C1 segment of cervical spinal cord (tissue), 14 donors: ENCODE measurements at places on chromosomes 1 and 21.

DNA sequence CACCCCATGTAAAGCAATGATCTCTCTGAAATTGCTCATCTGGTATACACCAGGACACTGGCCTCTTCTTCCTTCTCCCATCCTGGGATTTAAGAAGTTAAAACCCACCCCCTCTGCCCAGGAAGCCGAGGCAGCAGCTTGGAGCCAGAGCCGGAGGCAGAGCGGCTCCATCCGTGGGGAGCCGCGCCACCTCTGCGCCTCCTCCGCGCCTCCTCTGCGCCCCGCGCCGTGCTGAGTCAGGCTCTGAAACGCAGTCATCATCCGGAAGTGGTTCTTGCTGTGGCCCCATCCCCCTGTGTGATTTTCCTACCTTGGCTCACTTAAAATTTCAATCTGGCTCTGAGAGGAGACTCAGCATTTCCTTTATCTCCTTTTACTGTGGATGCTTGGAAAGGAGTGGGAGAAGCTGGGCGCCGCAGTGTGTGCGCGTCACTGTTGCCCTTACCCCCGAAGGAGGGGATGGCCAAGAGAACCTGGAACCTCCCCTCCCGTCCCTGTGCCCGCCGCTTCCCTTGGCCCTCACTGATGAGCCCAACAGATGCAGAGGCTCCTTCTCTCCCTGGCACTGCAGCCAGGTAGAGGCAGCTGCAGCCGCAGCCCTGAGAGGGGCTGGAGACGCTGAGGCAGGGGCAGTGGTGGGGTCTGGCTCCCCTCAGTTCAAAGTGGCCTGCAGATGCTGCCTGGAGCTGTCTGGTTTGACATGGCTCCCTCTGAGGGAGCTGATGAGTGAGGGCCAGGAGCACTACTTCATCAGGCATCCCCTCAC is 15.3 kb upstream of the NPHP4 start:
- DNase-seq: no peak

GRCh38 chr1:107766533-107766932 is 198.4 kb downstream of the VAV3 start:
- no peak for DNase-seq

- DNase-seq: no peak
Observed at GRCh38 chr1:186326009-186326408, 49.0 kb downstream of the TPR start.

- DNase-seq: no peak
Observed at GRCh38 chr1:9603766-9604753, 15.3 kb downstream of the TMEM201 start.

DNA sequence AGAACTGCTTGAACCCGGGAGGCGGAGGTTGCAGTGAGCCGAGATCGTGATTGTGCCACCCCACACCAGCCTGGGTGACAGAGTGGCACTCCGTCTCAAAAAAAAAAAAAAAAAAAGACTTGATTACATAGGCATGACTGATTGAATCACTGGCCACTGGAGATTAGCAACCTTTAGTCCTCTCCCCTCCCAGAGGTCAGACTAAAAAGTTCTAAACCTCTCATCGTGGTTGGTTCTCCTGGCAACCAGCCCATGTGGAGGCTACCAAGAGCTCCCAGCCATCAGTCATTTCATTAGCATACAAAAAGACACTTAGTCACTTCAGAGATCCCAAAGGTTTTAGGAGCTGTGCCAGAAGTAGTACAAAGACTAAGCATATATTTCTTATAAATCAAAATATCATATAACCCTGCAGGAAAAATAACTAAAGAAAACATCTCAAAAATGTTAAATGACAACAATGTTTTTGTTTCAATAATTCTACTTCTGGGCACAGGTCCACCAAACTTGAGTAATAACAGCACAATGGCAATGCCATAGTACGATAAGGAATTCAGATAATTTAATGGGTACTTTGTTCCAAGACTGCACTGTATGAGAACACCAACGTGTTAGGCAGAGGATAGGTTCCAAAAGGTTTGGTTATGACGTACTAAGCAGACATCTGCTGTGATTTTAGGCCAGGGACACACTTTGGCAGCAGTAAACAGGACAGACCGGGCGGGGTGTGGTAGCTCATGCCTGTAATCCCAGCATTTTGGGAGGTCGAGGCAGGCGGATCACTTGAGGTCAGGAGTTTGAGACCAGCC is 18.1 kb downstream of the USP48 start:
- DNase-seq: no peak

- peak; percentile 82 for DNase-seq
Observed at GRCh38 chr1:156122519-156123355, 8.2 kb downstream of the LMNA start.

GRCh38 chr1:61842863-61843514 is 100.7 kb downstream of the PATJ start:
- DNase-seq: peak; percentile 1

DNA sequence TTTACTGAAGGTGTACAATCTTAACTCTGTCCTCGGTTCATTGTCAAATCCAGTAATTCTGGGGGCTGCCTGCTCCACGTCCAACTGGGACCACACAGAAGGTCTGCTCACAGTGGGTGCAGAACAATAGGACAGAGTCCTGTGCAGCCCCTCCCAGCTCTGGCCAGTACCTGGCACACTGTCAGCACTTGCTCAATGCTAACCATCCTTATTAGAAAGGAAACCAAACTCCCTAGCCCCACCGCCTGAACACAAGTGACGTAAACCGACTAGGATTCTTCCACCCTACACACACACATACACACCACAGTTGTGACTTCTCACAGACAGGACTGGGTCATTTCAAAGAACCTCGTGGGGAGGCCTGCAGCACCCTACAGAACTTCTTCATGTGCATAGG is 5.2 kb downstream of the BCAR3 start:
- no peak for DNase-seq

DNA sequence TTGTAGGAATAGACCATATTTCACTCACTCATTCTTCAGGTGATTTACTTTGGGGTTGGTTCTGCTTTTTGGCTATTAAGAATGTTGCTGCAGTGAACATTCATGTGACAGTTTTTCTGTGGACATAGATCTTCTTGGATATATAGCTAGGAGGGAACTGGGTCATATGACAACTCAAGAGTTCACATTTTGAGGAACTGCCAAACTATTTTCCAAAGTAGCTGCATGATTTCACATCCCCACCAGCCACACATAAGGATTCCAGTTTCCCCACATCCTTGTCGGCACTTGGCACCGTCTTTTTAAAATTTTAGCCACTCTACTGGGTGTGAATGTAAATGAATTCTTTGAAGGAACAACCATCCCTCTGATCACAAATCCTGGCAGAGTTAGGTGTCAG is 126.0 kb downstream of the PRDM2 start:
- DNase-seq: no peak

- no peak for DNase-seq
Observed at GRCh38 chr1:34419663-34420136, 243.0 kb downstream of the C1orf94 start.

DNA sequence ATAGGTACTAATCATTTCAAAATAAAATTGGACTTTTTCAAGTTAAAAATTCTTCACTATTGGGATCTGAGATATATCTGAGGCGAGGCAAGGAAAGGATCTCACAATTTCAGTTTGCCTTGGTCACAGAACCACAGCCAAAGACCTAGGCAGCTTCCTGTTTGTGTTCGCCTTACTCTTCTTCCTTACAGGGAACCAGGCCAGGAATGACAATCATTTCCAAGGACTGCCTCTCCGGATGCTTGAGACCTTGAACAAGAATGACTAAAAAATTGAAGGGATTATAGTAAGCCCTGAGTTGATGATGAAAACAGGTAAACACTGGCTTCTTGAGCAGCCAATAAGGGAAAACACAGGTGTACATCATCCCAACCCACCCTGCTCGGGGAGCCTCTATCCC is 35.2 kb upstream of the SERBP1 start:
- no peak for DNase-seq

DNA sequence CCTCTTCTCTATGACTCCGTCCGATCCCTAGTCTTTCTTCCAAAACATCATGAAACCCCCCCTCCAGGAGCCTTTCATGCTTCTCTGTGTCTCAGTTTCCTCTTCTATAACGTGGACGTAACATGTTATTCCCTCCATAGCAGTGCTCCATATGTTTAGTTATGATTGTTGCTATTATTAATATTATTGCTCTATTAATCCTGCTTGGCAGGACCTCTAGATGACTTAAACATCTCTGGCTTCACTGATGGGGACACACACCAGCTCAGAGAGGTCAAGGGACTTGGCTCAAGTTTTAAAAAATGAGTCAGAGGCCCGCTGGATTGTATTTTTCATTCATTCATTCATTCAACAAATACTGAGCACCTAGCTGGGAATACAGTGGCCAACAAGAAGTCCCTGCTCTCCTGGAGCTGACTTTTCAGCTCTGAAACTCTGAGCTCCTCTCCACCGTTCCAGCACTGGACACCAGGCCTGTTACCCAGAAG is 404 bp upstream of the CPLANE2 start:
- no peak for DNase-seq

DNA sequence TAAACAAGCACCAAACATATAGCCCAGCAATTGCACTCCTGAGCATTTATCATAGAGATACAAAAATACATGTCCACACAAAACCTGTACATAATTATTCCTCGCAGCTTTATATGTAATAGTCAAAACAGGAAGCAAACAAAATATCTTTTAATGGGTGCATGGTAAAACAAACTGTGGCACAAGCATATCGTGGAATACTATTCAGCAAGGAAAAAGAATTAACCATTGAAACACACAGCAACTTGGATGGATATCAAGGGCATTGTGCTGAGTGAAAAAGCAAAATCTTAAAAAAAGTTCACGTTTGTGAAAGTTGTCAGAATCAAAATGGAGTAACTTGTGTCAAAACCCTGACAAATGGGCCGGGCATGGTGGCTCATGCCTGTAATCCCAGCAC is 12.4 kb downstream of the TNFRSF9 start:
- DNase-seq: no peak

DNA sequence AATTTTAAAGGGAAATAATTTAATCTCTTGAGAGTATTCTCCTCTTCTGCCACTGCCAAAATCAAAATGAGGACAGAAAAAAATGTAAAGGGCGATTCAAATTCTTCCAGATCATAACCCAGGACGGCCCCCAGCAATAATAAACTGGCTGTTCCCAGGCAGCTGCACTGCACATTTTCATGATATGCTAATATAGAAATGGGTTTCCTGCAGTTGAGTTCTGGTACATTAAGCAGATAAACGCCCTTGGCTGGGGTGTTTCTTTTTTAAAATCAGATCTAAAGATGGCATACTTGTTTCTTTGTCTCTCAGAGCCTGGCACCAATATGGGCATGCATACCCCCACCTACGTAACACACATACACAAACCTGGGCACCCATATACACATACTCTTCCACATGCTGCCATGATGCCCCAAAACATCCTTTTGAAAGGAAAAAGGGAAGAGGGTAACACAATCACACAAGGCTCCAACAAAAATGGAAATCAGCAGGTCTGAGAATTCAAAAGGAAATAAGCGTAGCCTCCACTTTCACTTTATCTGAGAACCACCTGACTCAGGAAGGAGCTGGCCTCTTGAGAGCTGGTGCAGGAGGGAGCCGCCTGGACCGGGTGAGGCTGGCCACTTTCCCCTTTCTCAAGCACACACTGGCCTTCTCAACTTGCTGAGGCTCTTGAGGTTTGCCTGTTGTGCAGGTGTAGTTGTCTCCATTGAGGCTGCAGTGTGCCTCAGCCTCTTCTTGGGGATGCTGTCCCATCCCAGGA is 653.4 kb downstream of the KIF26B start:
- DNase-seq: no peak

- peak; percentile 67 for DNase-seq
Observed at GRCh38 chr1:150578272-150579109, 919 bp downstream of the MCL1 start.

- DNase-seq: no peak
Observed at GRCh38 chr1:86733340-86733739, 29.0 kb downstream of the SH3GLB1 start.

DNA sequence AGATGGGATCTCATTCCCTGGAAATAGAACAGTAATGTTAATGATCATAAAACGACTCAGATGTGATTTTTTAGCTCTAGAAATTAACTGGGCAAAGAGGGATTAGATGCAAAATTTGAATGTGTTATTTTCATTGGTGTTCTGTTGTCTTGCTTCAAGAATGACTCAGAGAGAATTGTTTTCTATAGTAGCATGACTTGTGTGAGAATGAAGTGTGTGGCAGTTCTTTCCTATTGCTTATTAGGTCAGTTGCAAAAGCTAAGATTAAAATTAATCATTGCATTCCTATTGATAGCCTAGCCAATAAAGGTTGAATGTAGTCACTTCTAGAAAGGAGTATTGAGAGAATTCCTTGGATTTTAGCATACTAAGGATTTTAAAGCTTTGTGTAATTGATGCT is 22.9 kb downstream of the SPEN start:
- DNase-seq: no peak

DNA sequence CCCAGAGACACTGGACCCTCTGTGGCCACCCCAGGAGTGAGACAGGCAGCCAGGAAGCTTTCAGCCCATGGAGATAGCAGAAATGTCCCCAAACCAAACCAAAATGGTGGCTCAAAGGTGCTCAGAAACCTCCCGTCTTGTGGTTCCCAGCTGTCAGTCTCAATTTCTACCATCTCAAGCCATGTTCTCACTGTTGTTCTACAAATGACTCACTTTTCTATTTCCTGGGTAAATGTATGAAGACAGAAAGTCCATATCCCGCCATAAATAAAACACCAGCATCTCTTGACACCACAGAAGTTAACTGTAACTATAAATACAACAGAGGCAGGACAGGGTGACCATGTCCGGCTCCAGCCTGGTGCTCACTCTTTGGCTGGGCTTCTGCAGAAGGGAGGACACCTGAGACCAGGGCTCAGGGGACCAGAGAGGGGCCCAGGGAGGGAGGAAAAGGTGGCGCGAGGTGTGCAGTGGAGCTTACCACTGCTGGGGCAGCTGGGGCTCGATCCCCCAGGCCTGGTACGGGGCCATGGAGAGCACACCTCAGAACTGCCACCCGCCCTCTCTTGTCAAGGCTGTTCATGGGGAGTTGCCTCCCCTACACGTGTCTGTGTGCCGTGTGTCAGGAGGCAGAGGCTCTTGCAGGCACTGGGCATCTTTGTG is 43.6 kb downstream of the EPHB2 start:
- DNase-seq: no peak

GRCh38 chr1:2159124-2159523 is 35.4 kb downstream of the FAAP20 start:
- no peak for DNase-seq

DNA sequence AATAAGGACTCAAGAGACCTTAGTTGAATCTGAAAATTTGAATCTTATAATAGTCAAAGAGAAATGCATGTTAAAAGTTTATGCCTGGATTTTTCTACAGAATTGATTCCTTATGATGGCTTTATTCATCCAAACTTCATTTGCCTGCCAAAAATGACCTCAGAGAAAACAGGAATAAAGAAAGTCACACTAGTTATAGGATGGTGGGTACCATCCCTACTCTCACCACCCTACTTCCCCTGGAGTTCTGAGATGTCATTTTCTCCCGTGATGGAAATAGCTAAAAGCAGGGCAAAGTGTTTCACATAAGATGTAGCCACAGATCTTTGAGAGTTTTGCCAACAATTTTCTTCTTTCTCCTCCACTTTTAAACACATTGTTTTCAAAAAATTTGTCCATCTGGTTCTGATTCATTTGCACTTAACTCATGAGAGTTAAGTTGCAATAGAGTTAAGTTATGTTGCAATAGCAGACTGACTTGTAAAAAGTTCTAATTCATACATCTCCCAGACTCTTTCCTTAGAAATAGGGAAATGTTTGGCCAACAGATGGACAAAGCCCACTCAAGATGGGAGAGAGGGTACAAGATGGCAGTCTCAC is 384.6 kb downstream of the PLPP3 start:
- DNase-seq: no peak

- no peak for DNase-seq
Observed at GRCh38 chr1:171595324-171595723, 26.7 kb upstream of the MYOCOS start.

- DNase-seq: no peak
Observed at GRCh38 chr1:196590012-196590708, 18.1 kb downstream of the KCNT2 start.
